Chondrocyte (in vitro differentiated cells): ENCODE measurements at places on chromosomes 16 and 17. TPM values are rescaled to one million over a fixed set of nuclear protein-coding genes. Genes with fewer than 3 reads are reported as not detected.

KRT23 gene
- not detected in 3 replicates for total RNA-seq

HBA1 gene
- not detected in 3 replicates for total RNA-seq

PRR29 gene
- total RNA-seq = 0.28 to 0.35 TPM in 2 of 3 replicates, not detected in the other

PRR35 gene
- not detected in 3 replicates for total RNA-seq

TEX19 gene
- not detected in 3 replicates for total RNA-seq

TBC1D3G gene
- not detected in 3 replicates for total RNA-seq

NPW gene
- 1.1 to 3.7 TPM (median 2.5 TPM) in 3 replicates for total RNA-seq

TERB1 gene
- total RNA-seq = not detected in 3 replicates

CISD3 gene
- total RNA-seq = 17.2 to 18.4 TPM (median 17.9 TPM) in 3 replicates

CYGB gene
- total RNA-seq = 0.48 to 5.4 TPM (median 4.6 TPM) in 3 replicates

RTN4RL1 gene
- 0.47 to 0.95 TPM (median 0.68 TPM) in 3 replicates for total RNA-seq

GRCh38 chr16:10737068-10737625, 6.5 kb upstream of the NUBP1 start:
- DNase-seq = peak; percentile 30

- DNase-seq = no peak
These were observed 252.4 kb upstream of the CACNG5 start for GRCh38 chr17:66582373-66583111.

DNA sequence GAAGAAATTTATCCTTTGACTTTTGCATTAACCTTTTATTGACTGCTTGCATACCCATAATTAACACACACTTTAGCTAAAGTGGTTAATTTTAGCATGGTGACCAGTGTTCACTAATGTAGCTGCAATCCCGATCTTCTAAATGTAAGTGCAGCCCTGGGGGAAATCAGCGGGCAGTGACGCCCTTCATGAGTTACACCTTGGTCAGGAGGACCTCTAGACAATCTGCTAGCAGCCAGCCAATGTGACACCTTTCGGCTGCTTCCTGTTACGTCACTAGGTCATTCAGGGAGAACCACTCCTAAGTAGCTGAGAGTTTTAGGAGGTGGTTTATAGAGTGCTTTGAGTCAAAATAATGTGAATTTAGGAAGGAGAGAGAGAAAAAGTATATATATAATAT, 180.5 kb downstream of the IRX3 start:
- DNase-seq = no peak

- no peak for DNase-seq
These were observed 37.6 kb downstream of the NME2 start for GRCh38 chr17:51203838-51204237.

DNA sequence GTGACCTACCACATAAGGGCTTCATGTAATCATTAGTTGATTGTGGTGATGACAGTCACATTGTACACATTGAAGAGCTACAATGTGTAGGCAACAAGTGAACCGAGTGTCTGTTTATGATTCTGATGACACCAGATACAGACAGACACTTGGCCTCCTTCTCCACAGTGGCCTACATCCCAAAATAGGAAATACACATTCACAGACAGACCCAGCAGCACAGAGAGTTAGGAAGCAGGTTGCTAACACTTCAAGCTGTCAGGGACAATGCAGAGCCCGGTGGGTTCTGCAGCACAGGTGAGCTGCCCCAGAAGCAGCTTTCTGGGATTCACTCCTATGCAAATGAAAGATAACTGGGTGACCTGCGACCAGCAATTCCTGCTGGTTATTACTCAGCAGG, 72.2 kb downstream of the CDH11 start:
- no peak for DNase-seq

- no peak for DNase-seq
These were observed 87.9 kb downstream of the TANGO6 start for GRCh38 chr16:68931196-68931595.

GRCh38 chr17:63086483-63087185, 120.6 kb downstream of the TANC2 start:
- no peak for DNase-seq

- DNase-seq = no peak
These were observed 195.9 kb upstream of the CHMP6 start for GRCh38 chr17:80795754-80796153.

DNA sequence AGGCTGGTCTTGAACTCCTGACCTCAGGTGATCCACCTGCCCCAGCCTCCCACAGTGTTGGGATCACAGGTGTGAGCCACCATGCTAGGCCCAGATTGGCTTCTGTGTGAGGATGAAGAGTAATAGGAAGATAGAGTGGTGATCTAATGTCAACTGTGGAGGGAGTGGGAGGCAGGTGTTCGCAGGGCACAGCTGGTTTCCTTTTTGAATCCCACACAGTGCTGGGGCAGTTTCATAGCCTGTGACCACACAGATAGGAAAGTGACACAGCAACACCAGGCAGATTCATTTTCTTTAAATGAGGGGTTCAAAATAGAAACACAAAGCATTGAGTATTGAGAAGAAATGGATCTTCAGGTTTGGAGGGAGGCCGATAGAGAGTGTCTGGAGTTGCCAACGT, 540.3 kb downstream of the WWOX start:
- no peak for DNase-seq

- no peak for DNase-seq
These were observed 190.2 kb upstream of the ZNF469 start for GRCh38 chr16:88192601-88193000.

GRCh38 chr16:74794668-74795067, 20.0 kb upstream of the FA2H start:
- no peak for DNase-seq

GRCh38 chr17:17497845-17498520, 1.8 kb upstream of the RASD1 start:
- DNase-seq = no peak

GRCh38 chr16:50067290-50067853, 1.6 kb downstream of the HEATR3 start:
- no peak for DNase-seq

DNA sequence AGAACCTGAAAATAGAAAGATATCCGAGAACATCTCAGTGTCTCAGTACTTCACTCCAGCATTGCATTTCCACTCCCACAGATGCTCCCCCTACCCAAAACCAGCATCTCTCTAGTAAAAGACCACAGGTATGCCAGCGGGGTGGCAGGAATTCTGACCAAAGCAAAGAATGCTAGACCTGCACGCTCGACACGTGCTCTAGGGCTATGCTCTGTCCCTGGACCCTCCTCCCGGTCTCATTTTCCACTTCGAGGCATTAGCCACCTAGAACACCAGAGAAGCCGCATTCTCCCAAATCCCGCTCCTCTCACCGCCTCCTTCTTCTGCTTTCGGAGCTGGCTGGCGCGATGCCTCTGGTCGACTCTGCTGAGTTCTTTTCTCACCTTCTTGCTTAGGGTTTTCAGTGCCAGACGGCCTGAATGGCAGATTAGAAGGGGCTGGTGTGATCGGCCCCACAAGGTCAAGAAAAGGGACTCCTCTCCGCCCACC, 487 bp downstream of the TSR1 start:
- DNase-seq = no peak

GRCh38 chr17:48384164-48384563, 45.9 kb downstream of the SKAP1 start:
- no peak for DNase-seq

GRCh38 chr16:72947379-72948237, 100.3 kb downstream of the ZFHX3 start:
- no peak for DNase-seq

DNA sequence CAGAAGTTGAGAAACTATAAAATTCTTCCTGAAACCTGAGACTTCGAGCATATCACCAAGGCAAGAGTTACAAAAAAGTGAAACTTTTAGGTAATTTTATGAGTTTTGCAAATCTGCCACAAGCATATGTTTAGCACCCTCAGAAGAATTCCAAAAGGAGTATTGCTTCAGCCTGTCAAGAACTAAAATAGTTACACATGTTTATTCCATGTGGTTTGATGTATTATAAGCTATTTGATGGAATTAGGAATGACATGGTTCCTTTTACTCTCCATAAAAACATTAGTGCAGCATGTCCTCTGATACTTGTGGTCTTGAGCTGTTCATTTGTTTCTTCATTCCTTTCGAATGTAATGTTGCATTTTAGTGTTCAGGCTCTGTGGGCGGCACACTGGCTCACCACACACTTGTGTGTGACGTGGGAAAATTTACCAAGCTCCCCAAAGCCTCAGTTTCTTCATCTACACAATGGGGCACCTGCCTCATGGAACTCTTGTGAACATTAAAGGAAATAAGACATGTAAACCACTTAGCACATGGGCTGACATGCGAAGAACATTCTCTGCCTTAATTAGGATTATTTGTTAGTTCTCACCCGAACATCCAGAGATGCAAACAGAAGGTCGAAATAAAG, 204.2 kb upstream of the FOXF1 start:
- DNase-seq = no peak

DNA sequence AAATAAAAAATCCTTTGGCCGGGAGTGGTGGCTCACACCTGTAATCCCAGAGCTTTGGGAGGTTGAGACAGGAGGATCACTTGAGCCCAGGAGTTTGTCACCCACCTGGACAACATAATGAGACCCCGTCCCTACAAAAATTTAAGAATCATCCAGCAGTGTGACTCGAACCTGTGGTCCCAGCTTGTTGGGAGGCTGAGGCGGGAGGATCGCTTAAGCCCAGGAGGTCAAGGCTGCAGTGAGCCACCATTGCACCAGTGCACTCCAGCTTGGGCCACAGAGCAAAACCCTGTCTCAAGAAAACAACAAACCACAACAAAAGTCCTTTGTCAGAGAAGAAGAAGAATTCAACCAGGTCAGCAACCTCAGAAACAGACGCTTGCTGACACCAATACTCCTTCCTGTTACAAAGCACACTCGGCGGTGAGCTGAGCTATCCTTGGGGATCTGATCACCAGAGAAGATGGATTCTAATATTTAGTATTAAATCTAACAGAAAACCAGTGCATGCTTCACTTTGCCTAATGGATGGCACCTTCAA, 12.9 kb upstream of the PVALEF start:
- DNase-seq = no peak

- no peak for DNase-seq
These were observed 5.9 kb downstream of the BAHCC1 start for GRCh38 chr17:81400996-81401722.

GRCh38 chr17:37092071-37092470, 143.3 kb downstream of the AATF start:
- DNase-seq = no peak

- DNase-seq = no peak
These were observed 46.6 kb upstream of the WSB1 start for GRCh38 chr17:27247071-27247957.

GRCh38 chr17:36929851-36930582, 7.3 kb upstream of the LHX1 start:
- DNase-seq = no peak

DNA sequence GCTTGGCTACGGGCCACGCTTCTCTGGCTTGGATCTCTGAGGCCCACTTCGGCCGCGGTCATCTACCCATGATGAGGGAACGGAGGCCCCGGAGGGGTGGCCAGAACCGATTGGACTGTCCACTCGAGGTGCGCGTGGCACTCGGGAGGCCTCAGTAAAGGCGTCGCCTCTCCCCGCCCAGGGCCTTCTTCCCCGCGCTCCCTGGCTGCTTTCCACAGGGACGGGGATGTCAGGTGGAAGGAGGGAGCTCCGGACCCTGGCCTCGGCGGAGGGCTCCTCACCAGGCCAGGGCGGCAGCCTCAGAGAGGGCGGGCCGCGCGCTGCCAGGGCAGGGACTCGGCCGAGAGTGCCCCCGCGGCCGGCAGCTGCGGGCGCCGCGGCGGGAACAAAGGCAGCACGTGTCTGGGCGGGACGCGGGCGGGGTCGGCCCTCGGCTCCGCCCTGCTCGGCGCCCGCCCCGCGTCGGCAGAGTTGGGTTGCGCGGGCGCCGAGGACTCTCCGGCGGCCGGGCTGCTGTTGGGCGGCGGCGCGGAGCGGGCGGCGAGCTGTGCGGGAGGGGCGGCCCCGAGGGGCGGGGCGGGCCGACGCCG, 587 bp upstream of the CDK5R1 start:
- no peak for DNase-seq

- DNase-seq = no peak
These were observed 25.0 kb downstream of the PPL start for GRCh38 chr16:4911970-4912386.
